Stimulated activated CD4-positive, alpha-beta T cell treated with anti-CD3 and anti-CD28 coated beads, Interleukin-1b, Interleukin-23, amount 100 ng/mL, for 1 hour (primary cell): ENCODE measurements at places on chromosomes 12 and 14.

DNA sequence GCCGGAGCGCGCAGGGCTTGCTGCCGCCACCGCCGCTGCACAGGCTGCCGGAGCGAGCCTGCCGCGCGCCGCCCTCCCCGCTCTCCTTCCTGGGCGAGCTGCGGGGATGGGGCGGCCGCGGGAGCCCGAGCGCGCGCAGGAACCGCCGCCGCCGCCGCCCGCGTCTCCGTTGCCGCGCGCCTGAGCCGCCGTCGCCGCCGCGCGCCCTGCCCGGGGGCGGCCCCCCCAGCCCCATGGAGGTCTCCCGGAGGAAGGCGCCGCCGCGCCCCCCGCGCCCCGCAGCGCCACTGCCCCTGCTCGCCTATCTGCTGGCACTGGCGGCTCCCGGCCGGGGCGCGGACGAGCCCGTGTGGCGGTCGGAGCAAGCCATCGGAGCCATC lies 352 bp downstream of the PLXNC1 start:
- DNase-seq: no peak

DNA sequence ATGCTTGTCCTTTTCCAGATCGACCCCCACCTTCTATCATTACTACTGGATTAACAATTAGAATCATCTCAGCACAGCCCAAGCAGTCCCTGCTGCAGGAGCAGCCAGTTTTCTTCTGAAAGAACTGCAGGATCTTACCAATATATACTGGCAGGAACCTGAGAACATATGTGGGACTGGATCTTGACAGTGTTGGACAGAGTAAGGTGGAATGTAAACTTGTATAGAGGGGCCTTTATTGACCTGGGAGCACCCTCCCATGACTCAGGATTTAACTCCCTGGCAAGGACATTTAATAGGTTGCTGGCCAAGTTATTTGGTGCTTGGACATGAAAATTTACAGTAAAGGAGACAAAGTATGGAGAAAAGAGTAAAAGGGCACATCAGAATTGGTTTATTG lies 66.2 kb upstream of the TMX1 start:
- no peak for DNase-seq

GRCh38 chr12:115541891-115542421 lies 735.5 kb downstream of the MED13L start:
- DNase-seq: no peak

GRCh38 chr12:21823581-21823980 lies 49.1 kb upstream of the KCNJ8 start:
- DNase-seq: no peak

- no peak for DNase-seq
These were observed 61.6 kb upstream of the KTN1 start for GRCh38 chr14:55518391-55518790.

DNA sequence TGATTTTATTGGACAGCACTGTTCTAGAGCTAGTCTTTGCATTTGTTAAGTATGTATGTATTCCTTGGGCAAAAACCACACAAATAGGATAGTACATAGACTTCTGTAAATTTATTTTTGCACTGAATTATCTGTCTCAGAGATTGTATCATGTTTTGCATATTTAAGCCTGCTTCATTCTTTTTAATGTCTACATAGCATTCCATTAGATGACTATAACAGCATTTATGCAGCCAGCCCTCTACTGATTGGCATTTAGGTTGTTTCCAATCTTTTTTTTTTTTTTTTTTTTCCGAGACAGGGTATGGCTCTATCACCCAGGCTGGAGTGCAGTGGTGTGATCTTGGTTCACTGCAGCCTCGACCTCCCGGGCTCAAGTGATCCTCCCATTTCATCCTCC lies 34.5 kb downstream of the SYNDIG1L start:
- DNase-seq: no peak
